ENCODE measurements at places on chromosomes 2 and 18.

DNA sequence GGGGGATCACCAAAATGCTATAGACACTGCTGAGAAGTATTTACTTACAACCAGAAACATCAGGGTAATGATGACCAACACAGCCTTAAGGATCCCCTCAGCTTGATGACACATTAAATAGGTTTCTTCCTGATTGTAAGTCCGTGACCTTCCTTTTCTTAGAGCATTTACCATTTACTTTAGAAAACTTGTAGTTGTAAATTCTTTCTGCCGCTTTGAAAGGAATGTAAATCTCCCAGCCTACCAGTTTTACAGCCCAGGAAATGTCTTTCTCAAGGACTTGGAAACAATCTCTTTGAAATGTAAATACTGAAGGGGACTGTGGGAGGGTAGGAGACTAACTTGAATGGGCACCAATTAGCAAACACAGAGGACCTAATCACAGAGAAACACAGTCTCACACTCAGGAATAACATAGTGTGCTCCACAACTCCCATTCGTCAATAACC lies 278.6 kb downstream of the DSC3 start:
- H3K36me3 ChIP-seq, result no peaks in the 10 kb centered on the region
- no peaks in the 10 kb centered on the region for H3K27me3 ChIP-seq
- H3K4me3 ChIP-seq, result no peak overlapping the region
- DNase-seq, result no peak
- no peaks in the 10 kb centered on the region for H3K4me1 ChIP-seq

GRCh38 chr18:5439986-5440696 lies 103.7 kb downstream of the EPB41L3 start:
- no peak overlapping the region for H3K4me3 ChIP-seq
- no peak for DNase-seq
- H3K4me1 ChIP-seq, result no peaks in the 10 kb centered on the region
- H3K36me3 ChIP-seq, result no peaks in the 10 kb centered on the region
- H3K27me3 ChIP-seq, result no peaks in the 10 kb centered on the region
- H3K27ac ChIP-seq, result no peak overlapping the region

DNA sequence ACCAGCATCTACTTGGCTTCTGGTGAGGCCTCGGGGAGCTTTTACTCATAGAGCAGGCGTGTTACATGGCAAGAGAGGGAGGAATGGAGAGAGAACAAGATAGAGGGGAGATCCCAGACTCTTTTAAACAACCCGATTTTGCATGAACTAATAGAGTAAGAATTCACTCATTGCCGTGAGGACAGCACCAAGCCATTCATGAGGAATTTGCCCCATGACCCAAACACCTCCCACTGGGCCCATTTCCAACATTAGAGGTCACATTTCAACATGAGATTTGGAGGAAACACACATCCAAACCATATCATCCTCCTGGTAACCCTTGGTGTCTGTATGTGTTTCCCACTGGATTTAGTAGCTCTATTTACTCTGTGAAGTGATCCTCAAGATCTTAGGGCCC lies 249.9 kb upstream of the SP5 start:
- DNase-seq, result no peak
- no peaks in the 10 kb centered on the region for H3K27me3 ChIP-seq
- H3K27ac ChIP-seq, result no peak overlapping the region
- H3K4me1 ChIP-seq, result peaks cover 3% of the 10 kb centered on the region
- H3K4me3 ChIP-seq, result no peak overlapping the region

GRCh38 chr18:12766986-12767433 lies 64.2 kb downstream of the PSMG2 start:
- no peak overlapping the region for H3K27ac ChIP-seq
- DNase-seq, result no peak
- H3K4me3 ChIP-seq, result no peak overlapping the region
- peaks cover 2% of the 10 kb centered on the region for H3K4me1 ChIP-seq
- H3K27me3 ChIP-seq, result no peaks in the 10 kb centered on the region
- H3K36me3 ChIP-seq, result no peaks in the 10 kb centered on the region

DNA sequence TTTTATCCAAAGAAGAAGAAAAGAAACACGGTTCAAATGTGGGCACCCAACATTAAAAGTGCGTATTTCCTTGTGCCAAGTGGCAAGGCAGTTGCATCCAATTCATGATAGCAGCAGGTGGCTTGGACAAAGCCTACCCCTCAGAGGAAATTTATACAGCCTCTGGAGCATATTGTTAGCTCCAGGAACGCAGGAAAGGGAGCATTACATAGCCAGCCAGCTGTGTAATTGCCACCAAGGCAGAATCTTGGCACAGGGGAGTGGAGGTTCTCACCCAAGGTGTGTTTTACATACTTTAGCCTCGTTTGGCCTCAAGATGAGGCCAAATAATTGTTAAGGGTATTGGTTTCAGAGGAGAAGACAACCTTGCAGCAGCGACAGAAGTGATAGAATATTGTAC lies 526.9 kb downstream of the TMEM182 start:
- no peak for DNase-seq
- peaks cover 4% of the 10 kb centered on the region for H3K27me3 ChIP-seq
- H3K4me3 ChIP-seq, result no peak overlapping the region
- no peaks in the 10 kb centered on the region for H3K36me3 ChIP-seq
- H3K27ac ChIP-seq, result no peak overlapping the region

DNA sequence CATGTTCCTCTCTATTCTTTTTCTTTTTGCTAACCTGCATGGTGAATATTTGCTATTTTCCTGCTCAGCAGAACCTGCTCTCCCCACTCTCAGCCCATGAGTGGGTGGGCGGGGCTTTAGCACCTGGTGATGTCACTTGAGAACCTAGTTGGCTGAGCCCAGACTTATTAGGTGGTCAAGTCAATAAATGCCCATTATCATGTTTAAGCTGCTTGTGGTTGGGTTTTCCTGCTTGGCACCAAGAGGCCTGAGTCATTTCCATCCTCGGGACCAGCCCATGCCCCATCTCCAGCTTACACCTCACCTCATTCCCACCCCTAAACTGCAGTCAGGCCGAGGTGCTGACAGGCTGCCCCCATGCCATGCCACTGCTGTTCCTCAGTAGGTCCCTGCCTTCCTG lies 226.6 kb downstream of the ANKRD30B start:
- H3K36me3 ChIP-seq, result no peaks in the 10 kb centered on the region
- H3K27me3 ChIP-seq, result no peaks in the 10 kb centered on the region
- H3K27ac ChIP-seq, result no peak overlapping the region
- no peak overlapping the region for H3K4me3 ChIP-seq

DNA sequence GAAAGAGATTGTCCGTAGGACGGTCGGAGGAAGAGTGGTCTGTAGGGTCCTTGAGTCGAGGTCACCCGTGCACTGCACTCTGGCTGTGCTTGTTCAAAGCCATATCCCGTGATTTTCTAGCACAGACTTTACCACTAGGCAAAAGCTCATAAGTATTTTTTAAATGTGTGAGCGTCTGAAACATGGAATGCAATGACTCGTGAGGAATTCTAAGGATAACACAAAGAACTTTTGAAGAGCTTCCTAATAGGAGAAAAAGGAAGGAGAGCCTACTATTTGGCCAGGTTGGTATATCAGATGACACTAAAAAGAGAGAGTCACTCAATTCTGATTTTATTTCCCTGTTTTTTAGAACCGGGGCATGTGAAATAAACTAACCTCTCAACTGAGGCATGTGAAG lies 68.3 kb downstream of the CD28 start:
- no peak overlapping the region for H3K27ac ChIP-seq
- no peak overlapping the region for H3K4me3 ChIP-seq
- H3K4me1 ChIP-seq, result peaks cover 10% of the 10 kb centered on the region
- DNase-seq, result no peak
- H3K36me3 ChIP-seq, result peaks cover 38% of the 10 kb centered on the region

DNA sequence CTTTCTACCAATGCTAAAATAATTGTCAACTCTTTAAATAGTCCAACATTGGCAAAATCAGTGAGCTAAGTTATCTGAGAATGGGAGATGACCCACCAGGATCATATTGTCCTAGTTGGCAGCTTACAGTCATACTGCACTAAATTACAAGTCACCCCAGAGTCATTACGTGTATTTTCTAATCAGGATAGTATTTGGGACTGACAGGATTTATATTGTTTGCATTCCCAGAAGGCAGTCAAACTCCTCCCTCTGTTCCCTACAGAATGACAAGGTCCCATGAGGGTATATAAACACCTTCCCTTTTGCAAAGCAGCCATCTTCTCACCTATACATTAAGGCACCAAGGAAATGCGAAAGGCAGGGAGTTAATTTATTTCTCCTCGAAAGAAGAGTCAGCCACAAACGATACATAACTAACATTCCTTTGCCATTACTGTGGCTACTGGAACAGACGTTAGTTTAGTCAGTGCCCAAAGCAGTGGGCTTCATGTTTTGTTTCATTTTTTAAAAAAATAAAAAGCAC lies 125.3 kb downstream of the ANTXR1 start:
- peaks cover 11% of the 10 kb centered on the region for H3K27me3 ChIP-seq
- H3K4me3 ChIP-seq, result no peak overlapping the region
- H3K27ac ChIP-seq, result no peak overlapping the region
- DNase-seq, result no peak

DNA sequence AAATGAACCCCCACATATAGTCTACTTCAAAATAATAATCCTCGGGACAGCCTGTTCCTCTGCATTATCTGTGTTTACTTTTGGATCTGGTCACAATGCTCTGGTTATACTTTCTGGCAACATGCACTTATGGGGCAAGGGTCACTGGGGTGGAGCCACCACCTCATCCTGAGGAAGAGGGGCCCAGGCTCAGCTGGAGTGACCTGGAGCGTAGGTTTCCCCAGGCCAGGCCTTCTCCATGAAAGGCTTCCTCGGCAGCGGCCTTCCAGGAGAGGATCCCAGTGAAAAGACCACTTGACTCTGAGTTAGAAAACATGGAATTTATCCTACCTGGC lies 237.4 kb downstream of the SETBP1 start:
- H3K27me3 ChIP-seq, result peaks cover 7% of the 10 kb centered on the region
- no peaks in the 10 kb centered on the region for H3K4me1 ChIP-seq
- no peak for DNase-seq
- no peak overlapping the region for H3K4me3 ChIP-seq

DNA sequence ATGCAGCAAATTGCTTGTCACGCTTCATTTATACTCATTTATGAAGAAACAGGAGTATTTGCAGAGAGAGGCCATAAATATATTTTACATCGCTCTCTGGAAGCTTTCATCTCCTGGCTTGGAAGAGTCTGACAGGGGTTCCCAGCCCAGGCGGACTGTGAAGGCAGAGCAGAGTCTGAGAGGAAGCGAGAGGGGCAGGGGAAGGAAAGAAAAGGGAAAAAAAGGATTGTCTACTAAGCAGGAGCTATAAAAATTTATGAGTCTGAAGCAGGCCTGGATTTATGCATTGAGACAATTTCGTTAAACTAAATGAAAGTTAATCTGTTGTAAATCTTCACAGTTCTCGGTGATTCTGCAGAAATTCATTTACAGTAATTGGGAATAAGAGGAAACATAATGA lies 143.9 kb upstream of the GYPC start:
- no peaks in the 10 kb centered on the region for H3K36me3 ChIP-seq
- no peaks in the 10 kb centered on the region for H3K27me3 ChIP-seq
- H3K4me3 ChIP-seq, result no peak overlapping the region
- H3K27ac ChIP-seq, result no peak overlapping the region
- no peaks in the 10 kb centered on the region for H3K4me1 ChIP-seq

DNA sequence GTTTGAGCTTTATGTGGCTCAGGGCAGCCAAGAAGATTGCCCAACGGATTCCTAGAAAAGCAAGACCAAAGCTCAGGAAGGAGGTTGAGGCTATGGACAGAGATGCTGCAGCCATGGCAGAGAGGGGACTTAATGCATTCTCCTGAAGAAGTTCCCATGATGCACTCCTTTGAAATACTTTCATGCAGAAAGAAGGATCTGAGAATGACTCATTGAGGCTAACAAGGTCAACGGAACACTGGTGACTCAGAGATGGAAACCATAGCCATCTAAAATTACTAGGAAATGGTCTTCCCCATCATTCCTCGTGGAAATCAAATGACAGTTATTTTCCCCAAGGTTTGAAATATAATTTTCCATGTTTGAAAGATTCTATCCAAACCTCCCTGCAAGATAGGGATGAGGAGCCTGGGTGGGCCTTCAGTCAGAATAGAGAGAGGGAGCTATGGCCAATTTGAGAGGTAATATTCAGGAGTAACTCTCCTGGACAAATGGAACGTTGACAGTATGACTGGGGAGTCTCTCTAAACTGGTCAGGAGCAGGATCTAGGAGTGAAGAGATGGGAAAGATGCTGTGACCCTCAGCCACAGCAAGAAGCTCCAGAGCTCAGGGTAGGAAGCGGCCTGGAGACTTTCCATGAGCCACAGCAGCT lies 63.0 kb downstream of the REEP1 start:
- no peak overlapping the region for H3K27ac ChIP-seq
- DNase-seq, result no peak
- no peaks in the 10 kb centered on the region for H3K27me3 ChIP-seq

DNA sequence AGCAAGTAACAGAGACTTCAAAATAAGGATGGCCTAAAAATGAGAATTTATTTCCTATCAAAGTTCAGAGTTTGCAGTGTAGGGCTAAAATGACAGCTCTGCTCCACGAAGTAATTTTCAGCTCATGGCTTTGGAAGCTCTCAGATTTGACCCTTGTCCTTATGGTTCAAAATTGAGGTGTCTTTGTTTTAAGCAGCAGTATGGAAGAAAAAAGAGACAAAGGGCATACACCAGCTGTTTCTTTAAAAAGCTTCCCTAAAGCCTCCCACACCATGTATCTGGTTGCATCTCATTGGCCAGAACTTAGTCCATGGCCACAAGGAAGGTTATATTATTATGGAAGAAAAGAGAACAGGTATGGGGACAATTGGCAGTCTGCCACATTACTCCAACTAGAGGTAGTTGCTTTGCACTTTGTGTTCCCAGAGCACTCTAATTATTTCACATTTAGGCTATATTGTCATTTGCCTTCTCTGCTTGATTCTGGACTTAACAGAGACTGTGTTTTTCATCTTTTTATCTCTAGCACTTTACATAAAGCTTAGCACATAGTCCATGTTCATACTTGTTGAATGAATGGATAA lies 180.4 kb downstream of the MCFD2 start:
- DNase-seq, result no peak
- H3K4me3 ChIP-seq, result no peak overlapping the region
- peaks cover 3% of the 10 kb centered on the region for H3K4me1 ChIP-seq
- no peaks in the 10 kb centered on the region for H3K36me3 ChIP-seq

GRCh38 chr18:3810296-3810695 lies 360.3 kb downstream of the TGIF1 start:
- no peaks in the 10 kb centered on the region for H3K4me1 ChIP-seq
- peaks cover 3% of the 10 kb centered on the region for H3K27me3 ChIP-seq
- DNase-seq, result no peak
- no peak overlapping the region for H3K4me3 ChIP-seq
- H3K36me3 ChIP-seq, result no peaks in the 10 kb centered on the region

GRCh38 chr2:202034249-202035088 lies 814 bp downstream of the FZD7 start:
- peak overlapping the region; percentile 86 for H3K4me3 ChIP-seq
- peaks cover 50% of the 10 kb centered on the region for H3K27me3 ChIP-seq
- no peak overlapping the region for H3K27ac ChIP-seq
- no peaks in the 10 kb centered on the region for H3K36me3 ChIP-seq

DNA sequence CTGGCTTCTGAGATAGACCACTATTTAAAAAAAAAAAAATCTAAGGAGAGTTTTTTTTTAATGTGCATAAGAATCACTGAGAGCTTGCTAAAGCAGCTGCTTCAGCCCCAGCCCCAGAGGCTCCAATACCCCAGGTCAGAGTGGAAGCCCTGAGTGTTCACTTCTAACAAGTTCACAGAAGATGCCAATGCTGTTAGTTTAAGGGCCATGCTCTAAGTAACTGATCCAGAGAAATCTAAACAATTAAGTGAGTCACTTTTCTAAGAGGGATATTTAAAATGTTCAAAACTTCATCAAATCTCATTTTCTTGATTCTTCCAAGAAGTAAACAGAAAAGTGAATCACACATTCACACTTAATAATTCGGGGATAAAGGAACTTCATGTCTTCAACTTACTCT lies 126.4 kb upstream of the CD226 start:
- H3K4me3 ChIP-seq, result no peak overlapping the region
- H3K27me3 ChIP-seq, result no peaks in the 10 kb centered on the region
- peaks cover 6% of the 10 kb centered on the region for H3K36me3 ChIP-seq
- H3K4me1 ChIP-seq, result peaks cover 5% of the 10 kb centered on the region

Measured in T-helper 2 cell treated with Interferon-gamma antibody and Interleukin-4, amounts not matched to agents 5 μg/mL and 100 μg/mL, for 36 hours (primary cell).